ENCODE measurements at places on chromosomes 7 and 10. TPM values are rescaled to one million over a fixed set of nuclear protein-coding genes. Genes with fewer than 3 reads are reported as not detected.

The CALML3 gene
- total RNA-seq: not detected

The TACC2 gene
- 9.5 TPM for total RNA-seq

The KLHL7 gene
- 34.9 TPM for total RNA-seq

The PRPS1L1 gene
- total RNA-seq: not detected

The CALCR gene
- not detected for total RNA-seq

The CFAP58 gene
- not detected for total RNA-seq

The DNMBP gene
- 20.4 TPM for total RNA-seq

The EDRF1 gene
- total RNA-seq: 15.2 TPM

The ASB10 gene
- total RNA-seq: not detected

The IFIT1B gene
- total RNA-seq: not detected

Data from myometrial cell (primary cell).